NCI-H2029 treated with DMSO at 0.1 percent for 48 hours (cell line): ENCODE measurements at places on chromosomes 2 and 18.

GRCh38 chr2:150424406-150424805 is 63.1 kb downstream of the RND3 start:
- DNase-seq, result no peak

DNA sequence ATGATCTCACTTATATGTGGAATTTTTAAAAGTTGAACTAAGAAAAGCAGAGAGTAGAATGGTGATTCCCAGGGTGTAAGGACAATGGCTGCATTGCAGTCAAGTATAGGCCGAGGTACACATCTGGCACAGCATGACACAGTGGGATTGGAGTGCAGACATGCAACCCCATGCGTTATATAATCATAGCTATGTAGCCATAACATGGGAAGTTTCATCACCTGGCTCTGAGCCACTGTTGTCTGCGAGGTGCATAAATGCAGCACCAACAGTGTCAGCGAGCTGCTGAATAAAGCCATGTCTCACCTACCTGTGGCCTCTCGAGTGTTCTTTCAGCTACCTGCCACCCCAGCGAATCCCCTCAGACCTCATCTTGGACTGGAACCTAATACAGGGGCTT is 61.7 kb downstream of the CDC42EP3 start:
- no peak for DNase-seq

GRCh38 chr2:86249579-86250391 is 50.5 kb downstream of the MRPL35 start:
- no peak for DNase-seq

DNA sequence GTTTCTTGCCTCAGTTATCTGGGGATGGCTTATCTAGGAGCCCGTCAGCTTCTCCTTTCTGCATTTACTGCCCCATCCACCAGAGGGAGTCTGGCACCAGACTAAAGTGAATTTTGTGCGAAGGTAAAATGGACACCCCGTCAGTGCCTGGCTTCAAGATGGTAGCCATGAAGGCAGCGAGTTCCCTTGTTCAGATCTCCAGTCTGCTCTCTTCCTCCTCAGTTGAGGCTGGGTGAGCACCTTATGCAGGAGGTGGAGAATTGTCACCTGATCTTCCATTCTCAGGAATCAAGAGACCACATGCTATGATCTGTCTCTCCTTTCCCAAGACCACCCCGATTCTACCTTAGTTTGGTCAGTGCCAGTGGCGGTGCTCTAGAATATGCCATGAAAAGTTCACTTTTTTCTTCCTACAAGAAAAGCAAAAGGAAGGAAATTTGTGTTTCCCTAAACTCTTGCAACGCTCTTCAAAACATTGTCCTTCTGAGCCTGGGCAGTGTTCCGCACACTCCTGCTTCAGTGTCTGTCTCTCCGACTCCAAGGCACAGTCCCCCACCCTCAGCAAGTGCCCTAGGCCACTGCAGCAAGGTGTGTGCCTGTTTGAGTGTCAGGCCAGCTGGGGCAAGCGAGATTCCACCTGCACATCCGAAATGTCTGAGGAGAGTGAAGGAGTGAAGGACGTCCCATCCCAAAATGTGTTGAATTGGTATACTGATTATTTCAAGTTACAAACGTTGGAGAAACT is 168.6 kb downstream of the SS18 start:
- DNase-seq, result no peak

- no peak for DNase-seq
Measured at GRCh38 chr18:2985628-2986027, 27.3 kb downstream of the LPIN2 start.

DNA sequence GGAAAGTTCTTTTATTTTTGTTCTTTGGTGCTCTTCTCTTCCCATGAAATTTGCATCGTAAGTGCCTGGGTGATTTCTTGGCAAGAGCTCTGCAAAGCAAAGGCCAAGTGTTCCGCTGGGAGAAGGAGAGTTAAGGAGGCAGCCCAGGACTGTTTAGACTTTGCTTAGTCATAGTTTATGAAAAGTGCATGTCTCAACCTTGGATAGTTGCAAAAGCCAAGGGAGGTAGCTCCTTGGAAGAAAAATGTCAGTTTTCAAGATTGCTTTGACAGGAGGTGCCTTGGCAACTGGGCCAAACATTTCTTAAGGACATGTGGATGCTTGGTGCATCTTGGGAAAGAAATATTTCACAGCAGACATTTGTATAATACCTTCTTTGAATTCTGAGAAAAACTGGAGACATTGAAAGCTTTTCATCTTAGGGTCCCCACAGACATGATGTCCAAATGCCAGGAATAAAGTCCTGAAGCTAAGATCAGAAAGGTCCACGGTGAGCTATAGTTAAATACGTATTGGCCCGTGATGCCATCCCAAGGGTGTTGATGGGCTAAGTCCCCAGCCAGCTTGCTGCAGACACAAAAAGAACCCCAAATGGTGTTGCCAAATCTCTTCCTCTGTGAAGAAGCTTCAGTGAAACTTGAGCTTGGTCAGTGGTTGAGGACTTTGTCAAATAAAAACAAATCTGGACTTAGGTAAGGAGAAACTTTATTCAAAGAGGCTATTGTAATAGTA is 96.3 kb upstream of the THUMPD2 start:
- DNase-seq, result no peak

GRCh38 chr2:207286106-207286505 is 120.4 kb upstream of the KLF7 start:
- no peak for DNase-seq

DNA sequence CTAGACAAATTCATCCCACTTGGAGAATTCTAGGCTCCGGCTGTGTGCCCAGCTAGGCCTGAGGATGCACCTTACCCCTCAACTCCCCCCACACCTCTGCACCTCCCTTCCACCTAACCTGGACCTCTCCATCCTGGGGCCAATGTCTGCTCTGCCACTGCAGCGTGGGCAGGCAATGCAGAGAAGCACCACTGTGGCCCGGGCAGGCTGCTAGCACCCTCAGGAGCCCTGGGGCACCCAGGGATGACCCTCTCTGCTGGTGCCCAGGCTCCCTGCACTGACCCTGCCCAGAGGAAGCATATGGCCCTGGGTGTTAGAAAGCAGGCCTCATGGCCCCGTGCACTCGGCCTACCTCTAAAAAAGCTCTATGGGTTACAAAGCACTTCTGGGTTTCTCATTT is 49.6 kb downstream of the ADCY3 start:
- no peak for DNase-seq

- no peak for DNase-seq
Measured at GRCh38 chr2:12587729-12588522, 128.8 kb upstream of the TRIB2 start.

DNA sequence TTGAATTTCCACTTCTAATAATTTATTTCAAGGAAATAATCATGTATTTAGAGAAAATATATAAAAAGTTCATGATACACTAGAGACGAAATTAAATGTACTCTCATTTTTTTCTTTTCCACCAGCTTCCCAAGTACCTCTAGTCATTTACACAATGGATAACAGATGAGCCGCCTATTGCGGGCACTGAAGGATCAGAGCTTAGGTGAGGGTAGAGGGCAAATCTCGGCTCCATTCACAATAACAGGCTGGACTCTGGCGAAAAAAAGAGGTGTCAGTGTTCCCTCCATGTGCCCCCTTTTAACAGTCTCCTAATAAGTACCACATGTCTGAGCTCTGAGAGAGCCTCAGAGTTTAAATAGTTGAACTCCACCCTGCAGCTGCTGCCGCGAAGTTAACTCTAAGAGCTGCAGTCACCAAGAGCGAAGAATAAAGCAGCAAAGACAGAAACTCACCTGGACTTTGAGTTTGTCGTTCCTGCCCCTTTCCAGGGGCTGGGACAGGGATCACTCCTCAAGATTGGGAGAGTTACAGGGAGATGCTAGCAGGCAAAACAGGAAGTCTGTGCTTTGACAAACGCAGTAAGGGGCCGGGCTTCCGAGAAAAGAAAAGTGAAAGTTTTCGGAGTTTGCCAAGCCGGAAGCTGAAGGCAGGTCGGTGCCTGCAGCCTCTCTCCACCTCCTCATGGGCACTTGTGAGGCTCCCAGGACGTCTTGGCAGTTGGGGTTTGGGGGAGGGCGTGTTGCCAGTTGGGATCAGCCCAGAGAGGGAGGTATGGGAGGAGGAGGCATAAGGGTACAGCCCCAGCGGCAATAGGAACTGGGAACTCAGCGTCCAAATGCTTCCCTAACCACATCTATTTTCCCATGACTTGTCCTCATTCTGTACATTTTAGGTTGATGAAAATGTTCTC is at the start of gene SP110:
TSS of gene SP110 (minus strand) at position 566 of the 913 bp plus-strand sequence. CDS start 3,057 bp downstream, outside the sequence.
- peak; percentile 45 for DNase-seq

DNA sequence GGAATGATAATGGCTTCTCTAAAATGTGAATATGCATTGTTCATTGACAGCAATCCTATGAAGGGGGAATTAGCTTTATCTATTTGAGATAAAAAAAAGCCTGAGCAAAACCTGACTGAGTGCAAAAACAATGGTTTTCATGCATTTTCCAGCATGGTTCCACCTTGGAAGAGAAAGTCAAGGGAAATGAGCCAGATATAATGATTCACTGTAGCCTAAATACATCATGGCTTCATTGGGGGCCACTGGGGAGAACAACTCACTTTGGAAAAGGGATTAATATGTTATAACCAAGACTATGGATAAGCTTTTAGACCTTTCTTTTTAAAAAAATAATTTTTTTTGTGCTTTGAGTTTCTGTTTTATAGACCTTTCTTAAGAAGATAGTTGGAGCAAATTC is 679.7 kb downstream of the NYAP2 start:
- DNase-seq, result no peak

DNA sequence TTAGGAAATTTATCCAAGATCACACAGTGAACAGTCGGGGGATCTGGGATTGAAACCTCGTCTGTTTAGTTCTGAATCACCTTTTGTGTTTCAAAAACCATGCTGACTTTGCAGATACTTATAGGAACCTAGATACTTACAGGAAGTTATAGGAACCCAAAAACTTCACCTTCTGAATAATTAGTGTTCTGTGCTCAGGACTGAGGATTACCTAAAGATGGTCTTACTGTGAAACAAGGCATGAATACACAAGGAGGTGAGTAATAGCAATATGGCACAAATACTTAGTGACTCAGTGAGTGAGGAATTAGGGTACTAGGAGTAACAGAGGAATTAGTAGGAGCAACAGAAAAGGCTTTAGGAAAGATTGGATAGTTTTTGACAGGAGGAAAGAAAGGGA is 145.5 kb downstream of the LRATD1 start:
- no peak for DNase-seq

DNA sequence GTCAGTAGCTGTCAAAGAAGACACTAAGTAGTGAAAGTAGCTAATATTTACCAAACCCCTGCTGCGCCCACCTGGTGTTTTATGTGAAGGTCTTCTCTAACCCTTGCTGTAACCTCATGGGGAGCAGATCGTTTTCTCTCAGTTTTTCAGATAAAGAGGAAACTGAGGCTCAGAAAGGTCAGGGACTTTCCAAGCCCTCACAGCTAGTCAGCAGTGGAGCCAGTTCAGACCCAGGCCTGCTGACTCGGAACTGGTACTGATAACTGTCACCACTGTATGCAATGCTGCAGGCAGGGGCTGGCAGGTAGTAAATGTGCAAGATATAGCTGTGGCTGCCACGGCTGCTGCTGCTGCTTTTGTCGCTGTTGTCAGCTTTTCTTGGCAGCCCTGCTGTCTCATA is 69.1 kb downstream of the LRRFIP1 start:
- no peak for DNase-seq

GRCh38 chr18:69737851-69738250 is 209.8 kb downstream of the CD226 start:
- DNase-seq, result no peak
